DMS79 treated with DMSO at 0.1 percent for 48 hours (cell line): ENCODE measurements at places on chromosomes 3 and 15.

- DNase-seq = no peak
These were observed 14.1 kb downstream of the MDFIC2 start for GRCh38 chr3:70298385-70298784.

GRCh38 chr3:186273586-186273985 is 88.4 kb downstream of the DGKG start:
- no peak for DNase-seq

DNA sequence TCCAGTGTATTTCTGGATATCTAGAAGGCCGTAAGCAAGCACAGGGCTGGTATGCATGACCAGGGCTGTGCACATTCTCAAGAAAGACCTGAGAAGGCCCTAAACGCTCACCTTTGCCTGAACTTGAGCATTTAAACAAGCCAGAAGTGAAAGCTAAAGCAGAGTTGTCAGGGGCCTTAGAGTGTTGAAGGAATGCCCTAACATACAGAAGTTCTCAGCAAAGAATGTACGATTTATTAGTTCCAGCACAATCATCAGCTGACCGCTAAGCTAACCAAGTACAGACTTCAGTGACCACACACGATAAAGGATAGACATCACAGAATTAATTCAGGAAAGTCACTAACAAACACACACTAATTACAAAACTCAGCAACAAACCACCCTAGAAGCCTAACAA is 8.7 kb downstream of the HLTF start:
- no peak for DNase-seq

DNA sequence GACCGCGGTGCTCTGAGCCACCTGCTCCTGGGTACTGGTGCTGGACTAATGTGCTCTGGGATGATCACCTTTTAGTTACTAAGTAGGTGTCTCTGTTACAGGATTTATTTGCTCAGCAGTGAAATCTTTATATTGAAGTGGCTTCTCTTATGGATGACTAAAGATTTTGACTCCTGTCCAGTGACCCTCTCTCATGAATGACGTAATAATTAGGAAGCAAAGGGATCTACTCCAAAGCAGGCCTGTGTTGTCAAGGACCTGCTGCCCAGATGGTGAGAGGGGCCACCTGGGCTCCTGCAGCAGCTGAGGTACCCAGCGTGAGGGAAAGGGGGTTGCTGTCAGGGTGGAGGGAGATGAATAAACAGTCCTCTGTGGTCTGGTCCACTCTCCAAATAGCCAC is 263.6 kb downstream of the GABRG3 start:
- peak; percentile 64 for DNase-seq

DNA sequence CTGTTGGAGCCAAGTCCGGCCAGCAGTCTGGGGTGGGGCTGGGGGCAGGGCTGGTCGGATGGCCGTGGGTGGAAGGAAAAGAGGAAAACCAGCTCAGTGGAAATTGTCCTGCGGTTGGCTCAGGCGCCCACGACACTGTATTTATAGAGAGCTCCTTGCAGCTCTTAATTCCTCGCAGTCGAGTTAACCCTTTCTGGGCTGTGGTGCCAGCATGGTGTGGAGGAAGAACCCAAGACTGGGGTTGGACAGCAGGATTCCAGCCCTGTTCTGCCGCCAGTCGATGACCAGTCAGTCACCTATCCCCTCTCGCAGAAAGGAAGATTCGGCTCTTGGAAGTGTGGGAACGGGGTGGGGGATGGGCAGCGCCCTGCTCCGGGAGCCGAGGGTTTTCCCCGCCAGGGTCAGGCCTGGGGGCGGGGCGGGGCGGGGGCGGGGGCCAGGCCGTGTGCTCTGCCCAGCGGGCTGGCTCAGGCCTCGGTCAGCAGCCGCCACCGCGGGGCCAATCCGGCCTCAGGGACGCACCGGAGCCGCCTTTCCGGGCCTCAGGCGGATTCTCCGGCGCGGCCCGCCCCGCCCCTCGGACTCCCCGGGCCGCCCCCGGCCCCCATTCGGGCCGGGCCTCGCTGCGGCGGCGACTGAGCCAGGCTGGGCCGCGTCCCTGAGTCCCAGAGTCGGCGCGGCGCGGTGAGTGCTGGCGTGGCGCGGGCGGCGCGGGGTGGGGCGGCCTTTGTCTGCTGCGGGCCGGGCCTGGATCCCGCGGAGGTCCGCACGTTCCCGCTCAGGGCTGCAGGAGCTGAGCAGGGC is at the start of gene CD276:
TSS of gene CD276 (plus strand) at position 607 of the 804 bp plus-strand sequence. CDS start 15,257 bp downstream, outside the sequence.
- no peak for DNase-seq

DNA sequence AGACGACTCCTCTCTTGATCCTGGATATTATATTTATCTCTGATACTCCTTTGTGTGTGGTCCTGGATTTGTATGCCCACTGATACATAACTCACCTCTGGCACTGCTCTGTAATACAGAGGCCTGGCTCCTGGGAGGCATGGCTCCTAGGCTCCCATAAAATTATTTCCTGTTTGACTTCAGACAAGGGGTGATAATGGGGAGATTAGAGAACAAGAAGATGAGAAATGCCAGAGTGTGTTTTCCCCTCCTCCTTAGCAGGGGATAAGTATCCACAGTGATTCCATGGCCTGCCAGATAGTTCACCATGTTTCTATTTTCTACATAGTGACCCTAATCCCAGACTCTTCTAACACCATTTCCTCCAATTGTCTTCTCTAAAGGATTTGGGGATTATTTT is 165.7 kb upstream of the PLSCR5 start:
- DNase-seq = no peak

DNA sequence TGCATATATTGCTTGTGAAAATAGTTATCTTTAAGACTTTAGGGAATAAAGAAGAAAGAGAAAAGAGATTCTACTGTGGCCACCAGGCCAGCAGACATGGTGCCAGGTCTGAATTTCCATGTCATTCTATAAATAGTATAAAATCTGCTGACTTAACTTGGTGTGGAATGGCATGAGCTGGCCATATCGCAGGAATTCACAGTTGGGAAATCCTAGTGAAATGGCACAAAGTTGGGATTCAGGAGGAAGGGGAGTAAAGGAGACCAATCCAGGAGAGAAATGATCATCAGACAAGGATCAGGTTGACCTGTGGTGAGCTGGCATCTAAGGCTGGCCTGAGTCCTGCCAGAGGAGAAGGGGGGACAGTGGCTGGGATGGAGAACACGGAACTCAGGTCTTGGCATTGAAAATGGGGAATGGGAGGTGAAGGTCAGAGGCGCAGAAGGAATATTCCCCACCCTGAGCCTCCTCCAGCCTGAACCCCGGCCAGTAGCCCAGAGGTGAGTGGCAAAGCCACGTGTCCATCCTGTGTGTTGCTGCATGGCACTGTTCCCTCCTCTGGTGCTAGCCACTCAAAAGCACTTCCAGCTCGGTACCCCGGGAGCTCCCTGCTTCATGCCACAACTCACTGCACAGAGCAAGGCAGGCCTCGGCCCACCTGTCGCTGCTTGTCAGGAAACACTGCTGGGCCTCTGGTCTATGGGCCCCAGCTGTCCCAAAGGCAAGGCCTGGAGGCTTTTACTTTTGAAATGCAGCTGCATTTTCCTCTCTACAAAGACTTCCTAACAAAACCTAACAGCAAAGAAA is 51.4 kb downstream of the SSUH2 start:
- DNase-seq = no peak

DNA sequence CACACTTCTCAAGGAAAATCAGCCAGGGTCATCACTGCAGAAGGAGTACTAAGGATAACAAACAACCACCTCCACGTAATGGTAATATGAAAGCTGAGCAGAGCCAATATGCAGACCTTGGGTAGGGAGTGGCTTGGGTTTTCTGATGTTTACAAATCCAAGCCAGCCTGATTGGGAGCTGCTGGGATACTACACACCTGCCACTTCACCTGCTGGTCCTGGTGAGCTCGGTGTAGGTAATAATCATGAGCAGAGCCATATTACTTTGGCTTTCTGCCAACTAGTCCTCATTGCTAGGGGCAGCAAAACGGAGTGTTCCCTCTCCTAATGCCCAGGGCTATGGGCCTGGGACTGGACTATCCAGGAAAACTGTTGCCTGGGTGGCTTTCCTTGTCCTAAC is 433.5 kb upstream of the PPP2R3A start:
- peak; percentile 63 for DNase-seq

GRCh38 chr3:72665701-72666446 is 182.4 kb downstream of the SHQ1 start:
- DNase-seq = no peak

GRCh38 chr15:83283813-83284558 is 478 bp downstream of the BNC1 start:
- peak; percentile 1 for DNase-seq

- no peak for DNase-seq
These were observed 47.4 kb upstream of the PSMD6 start for GRCh38 chr3:64070704-64071103.

- no peak for DNase-seq
These were observed 130.9 kb downstream of the LRRK1 start for GRCh38 chr15:101049856-101050622.

GRCh38 chr3:100813828-100814227 is 104.5 kb downstream of the TFG start:
- DNase-seq = no peak

DNA sequence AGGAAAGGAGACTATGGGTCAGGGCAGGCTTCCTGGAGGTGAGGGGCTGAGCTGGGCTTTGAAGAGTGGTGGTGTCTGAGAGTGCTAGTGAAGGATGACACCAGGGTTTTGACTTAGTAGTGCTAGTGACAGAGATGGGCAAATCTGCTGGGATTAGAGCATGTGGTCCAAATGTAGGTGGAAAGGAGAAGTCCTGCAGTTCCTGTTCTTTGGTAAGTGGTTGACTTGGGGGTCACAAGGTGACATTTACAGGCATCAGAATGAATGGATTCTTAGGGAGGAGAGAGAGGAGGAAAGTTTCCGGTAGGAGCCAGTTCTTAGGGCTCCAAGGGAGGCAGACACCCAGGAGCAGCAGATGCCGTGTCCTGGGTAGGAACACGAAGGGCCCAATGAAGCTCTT is 796 bp upstream of the DOCK3 start:
- DNase-seq = no peak

- no peak for DNase-seq
These were observed 12.3 kb upstream of the PLD1 start for GRCh38 chr3:171822431-171823106.

GRCh38 chr3:168952551-168952950 is 711.0 kb downstream of the MECOM start:
- peak; percentile 23 for DNase-seq

GRCh38 chr3:99980606-99981005 is 133.7 kb downstream of the FILIP1L start:
- DNase-seq = no peak

GRCh38 chr15:48325400-48325799 is 5.8 kb upstream of the DUT start:
- no peak for DNase-seq

DNA sequence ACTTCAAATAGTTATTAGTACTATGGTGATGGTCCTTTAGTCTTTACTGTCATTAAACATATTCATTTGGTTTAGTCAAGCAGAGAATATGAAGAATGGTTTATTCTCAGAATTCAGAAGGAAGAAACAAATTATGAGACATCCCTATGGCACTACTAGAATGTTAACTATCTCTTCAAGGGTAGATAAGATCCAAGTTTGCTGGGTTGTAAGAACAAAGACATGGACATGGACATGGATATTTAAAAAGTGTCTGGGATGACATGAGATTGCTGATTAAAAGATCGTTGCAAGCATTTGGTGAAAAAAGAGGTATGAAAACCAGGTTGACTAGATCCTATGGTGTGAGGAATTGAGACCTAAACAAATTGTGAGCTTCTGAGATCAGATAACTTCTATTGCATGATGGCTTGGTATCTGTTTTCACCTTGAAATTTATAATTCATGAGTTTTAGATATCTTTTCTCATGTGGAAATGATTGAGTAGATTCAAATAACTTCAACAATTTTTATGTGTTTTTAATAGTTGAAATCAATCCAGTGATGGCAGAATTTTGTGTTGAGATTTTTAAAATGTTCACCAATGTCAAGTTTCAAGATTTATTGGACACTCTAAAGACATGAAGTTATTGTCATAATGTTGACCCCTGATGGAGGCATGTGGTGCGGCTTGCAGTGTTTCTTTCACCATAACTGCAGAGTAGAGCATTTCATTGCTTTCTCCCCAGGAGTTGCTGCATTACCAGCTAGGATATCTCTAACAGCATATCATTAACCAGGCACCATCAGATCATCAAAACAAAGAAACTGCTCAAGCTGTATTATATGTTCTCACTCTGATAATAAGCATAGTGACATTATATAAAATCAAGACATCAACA is 72.6 kb downstream of the NAALADL2 start:
- DNase-seq = no peak

- no peak for DNase-seq
These were observed 67.4 kb downstream of the ATP13A5 start for GRCh38 chr3:193310914-193311723.

GRCh38 chr3:119145500-119146167 is at the start of gene TEX55:
TEX55 (plus strand) TSS chr3:119146165; CDS start chr3:119146190, 25 bp downstream.
- peak; percentile 14 for DNase-seq

DNA sequence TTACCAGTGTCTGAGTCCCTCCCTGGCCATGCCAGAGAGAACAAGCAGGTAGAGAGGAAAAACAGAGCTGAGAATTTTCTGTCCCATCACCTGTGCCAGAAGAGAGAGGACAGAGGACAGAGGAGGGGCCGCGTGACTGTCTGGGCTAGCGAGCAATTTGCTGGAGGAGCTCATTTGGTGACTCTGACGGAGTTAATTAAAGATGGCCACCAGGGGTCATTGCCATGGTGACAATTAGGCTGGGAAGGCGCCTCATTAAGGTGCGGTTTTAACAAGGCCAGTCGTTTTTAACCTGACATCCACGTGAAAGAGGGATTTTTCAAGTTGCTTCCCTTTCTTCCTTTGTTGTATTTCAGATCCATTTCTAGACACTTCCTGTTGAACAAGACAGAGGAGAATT is 72.4 kb downstream of the RHCG start:
- DNase-seq = no peak

- no peak for DNase-seq
These were observed 388.0 kb downstream of the FOXP1 start for GRCh38 chr3:71195492-71195891.

DNA sequence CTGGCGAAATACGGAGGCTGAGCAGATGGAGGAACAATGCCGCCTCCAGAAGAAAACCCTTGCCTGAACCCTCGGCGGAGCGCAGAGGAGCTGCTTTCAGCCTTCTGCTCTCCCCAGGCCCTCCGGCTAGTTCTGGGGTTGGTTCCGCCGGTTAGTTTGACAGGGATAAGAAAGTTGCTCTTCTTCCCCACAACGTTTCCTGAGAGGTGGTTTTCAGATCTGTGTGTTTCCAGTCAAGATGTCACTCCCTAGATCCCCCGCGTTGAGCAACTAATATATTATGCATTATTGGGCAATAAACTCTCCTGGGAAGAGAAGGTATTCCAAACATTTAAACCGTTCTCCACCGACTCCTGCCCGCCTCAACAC is 551 bp downstream of the NLGN1 start:
- DNase-seq = peak; percentile 70

- DNase-seq = no peak
These were observed 401.7 kb downstream of the TBC1D5 start for GRCh38 chr3:17340693-17341092.

DNA sequence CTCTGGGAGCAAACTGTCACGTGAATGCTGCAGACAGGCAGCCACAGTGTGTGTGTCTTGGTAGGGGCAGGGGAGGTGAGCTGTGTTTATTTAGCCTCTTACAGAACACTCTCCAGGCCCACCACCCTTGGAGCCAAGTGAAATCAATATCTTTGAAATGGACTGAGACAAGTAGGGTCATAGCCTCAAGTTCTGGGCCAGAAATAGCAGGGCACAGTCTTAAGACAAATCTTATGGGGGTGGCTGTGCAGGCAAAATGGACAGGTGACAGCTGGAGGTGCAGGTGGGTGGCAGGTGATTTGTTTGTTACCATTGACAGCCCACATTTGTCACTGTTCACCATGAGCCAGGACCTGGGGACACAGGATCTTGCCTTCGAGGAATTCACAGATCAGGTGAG is 93.6 kb upstream of the NMNAT3 start:
- no peak for DNase-seq
